ENCODE measurements at places on chromosomes 13 and 19.

DNA sequence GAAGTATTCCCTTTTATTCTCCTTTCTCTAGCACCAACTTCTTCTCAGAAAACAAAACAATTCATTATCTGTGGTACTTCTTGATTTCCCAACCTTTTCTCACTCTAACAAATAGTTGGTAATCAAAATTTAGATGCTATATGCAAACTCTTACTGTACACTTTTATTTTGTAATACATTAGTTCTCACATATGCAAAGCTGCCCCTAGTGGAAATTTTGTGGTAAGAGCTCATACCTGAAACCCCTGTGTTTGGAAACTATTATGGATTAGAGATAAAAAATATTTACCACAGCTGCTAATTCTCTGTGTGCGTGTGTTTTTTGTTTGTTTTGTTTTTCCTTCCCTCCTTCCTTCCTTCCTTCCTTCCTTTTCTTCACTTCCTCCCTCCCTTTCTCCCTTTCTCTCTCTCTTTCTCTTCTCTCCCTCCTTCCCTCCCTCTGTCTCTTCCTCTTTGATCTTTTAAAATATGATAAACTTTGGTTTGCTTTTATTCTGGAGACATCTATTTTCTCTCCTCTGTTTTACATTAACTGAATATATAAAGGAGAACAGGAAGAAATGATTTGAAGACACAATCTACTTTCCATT lies 537.4 kb downstream of the SLITRK6 start:
- DNase-seq, result peak; percentile 15

GRCh38 chr19:1668486-1669270 lies 16.3 kb upstream of the TCF3 start:
- no peak for DNase-seq

- no peak for DNase-seq
Observed at GRCh38 chr13:18952225-18953016, 229.2 kb downstream of the TUBA3C start.

- no peak for DNase-seq
Observed at GRCh38 chr19:45715139-45715538, 15.6 kb downstream of the FBXO46 start.
